Dermis microvascular lymphatic vessel endothelial cell (primary cell): ENCODE measurements at places on chromosomes 11 and 22. TPM values are rescaled to one million over a fixed set of nuclear protein-coding genes. Genes with fewer than 3 reads are reported as not detected.
A peak's percentile ranks its signal among the peaks of the same experiment; 100 is the strongest.

The CFAP300 gene
- total RNA-seq = not detected in 2 replicates

GRCh38 chr11:61960532-61960931 lies 6.9 kb downstream of the FTH1 start:
- no peak for DNase-seq

DNA sequence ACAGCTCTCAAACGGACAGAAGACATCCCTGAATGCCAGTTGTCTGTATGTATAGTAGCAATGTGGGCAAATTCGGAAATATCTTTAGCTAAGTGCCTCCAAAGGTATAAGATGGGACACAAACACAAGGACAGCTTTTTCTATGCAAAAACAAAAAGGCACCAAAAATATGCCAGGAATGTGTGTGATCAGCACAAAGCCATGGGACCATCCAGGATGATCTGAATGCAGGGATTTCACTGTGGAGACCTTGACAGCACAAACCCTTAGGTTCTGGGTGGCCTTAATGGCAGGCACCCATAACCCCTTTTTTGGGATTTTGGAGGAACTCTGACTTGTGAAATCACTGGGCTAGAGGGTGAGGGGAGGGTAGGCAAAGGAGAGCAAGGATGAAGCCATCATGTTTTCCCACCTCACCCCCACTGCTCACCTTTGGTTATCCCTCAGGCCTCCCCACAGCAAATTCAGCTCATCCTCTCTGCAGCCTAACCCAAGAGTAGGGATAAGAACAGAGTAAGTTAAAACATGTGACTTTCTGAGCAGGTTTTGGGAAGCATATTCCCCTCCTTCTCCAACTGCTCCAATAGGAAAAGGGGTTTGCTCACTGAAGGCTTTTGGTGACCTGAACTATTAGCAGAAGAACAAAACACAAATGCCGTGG lies 154.6 kb downstream of the SNX19 start:
- DNase-seq = no peak

DNA sequence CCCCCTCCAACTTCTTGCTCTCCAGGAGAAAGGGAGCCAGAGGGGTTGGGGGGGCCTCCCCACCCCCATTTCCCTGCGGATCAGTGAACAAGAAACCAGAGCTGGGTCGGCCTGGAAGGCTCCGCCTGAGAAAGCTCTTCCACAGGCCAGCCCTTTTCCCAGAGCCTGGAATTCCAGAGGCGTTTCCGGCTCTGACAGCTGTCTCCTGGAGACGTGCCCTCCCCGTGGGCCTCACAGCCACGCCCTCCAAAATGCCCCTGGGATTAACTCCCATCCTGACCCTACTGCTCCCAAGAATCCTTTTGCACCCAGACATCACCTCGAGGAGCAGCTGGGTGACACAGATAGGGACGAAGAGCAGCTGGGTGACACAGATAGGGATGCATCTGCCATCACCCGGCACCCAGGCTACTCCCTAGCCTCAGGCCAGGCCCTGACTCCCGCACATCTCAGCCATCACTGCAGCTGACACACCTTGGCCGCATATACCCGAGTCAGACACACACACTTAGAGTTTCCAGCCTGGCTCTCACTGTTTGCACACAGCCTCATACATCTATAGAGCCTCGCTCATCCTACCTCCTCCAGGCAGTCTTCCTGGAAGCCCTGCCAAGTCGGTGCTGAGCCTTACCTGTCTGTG lies 7.6 kb upstream of the CDC42EP1 start:
- DNase-seq = no peak

The YPEL4 gene
- total RNA-seq = 0.13 TPM in 2 replicates

DNA sequence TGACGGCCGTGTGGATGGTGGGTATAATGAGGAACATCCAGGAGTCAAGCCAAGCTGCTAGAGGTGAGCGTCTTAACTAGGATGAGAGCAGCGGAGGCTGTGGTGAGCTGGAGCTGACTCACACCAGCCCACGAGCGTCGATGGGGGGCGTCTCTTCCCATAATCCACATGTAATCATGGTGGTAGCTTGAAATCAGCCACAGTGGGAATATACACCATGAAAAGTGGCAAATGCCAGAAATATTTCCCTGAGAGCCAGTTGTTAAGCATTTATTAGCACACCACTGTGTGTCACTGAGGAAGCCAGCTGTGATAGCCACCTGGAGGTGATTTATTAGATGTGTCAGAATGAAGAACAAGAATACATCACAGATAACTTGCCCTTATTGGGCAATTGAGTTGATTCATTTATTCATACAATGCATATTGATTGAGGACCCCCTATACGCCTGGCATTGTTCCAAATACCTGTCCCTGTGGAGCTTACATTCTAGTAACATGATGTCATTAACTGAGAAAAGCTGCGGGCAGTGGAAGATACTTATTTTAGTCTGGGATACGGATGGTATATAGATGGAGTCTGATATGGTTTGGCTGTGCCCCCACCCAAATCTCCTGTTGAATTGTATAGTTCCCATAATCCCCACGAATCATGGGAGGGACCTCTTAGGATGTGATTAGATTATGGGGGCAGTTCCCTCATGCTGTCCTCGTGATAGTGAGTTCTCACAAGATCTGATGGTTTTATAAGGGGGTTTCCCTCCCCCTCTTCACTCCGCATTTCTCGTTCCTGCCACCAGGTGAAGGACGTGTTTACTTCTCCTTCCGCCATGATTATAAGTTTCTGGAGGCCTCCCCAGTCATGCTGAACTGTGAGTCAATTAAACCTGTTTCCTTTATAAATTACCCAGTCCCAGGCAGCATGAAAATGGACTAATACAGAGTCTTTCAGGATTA lies 473.4 kb downstream of the METTL15 start:
- no peak for DNase-seq

The TMEM191C gene
- total RNA-seq = 0.13 and 0.39 TPM in 2 replicates

DNA sequence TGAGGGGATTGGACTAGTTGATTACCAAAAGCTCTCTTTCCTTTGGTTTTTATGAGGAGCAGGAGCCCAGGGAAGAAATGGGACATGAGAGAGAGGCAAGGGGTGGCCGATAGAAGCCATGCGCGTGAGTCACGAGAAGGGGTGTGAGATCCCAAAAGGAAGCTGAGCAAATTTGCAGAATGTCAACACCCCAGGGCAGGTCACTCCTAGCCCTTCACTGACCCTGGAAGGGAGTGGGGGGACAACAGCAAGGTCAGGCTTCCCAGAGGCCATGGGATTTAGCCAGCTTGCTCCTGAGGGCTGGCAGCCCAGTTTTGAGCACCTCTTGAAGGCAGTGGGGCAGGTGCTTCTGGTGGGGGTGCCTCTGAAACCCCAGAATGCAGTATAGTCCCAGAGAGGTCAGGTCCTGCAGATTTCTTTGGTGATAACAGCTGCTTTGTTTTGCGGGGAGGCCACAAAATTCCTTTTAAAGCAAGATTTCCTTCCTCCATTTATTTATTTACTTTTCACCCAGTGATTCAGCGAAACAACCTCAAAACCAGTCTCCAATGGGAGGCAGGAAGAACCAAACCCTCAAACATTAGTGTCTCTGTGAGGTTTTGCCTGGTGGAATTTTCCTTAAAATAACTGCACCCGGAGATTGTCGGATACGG lies 40.1 kb upstream of the TIMP3 start:
- no peak for DNase-seq

The WBP2NL gene
- total RNA-seq = not detected in 2 replicates

The OR4C6 gene
- total RNA-seq = not detected in 2 replicates

GRCh38 chr11:111631666-111632039 lies 29.4 kb downstream of the SIK2 start:
- peak; percentile 14 for DNase-seq

DNA sequence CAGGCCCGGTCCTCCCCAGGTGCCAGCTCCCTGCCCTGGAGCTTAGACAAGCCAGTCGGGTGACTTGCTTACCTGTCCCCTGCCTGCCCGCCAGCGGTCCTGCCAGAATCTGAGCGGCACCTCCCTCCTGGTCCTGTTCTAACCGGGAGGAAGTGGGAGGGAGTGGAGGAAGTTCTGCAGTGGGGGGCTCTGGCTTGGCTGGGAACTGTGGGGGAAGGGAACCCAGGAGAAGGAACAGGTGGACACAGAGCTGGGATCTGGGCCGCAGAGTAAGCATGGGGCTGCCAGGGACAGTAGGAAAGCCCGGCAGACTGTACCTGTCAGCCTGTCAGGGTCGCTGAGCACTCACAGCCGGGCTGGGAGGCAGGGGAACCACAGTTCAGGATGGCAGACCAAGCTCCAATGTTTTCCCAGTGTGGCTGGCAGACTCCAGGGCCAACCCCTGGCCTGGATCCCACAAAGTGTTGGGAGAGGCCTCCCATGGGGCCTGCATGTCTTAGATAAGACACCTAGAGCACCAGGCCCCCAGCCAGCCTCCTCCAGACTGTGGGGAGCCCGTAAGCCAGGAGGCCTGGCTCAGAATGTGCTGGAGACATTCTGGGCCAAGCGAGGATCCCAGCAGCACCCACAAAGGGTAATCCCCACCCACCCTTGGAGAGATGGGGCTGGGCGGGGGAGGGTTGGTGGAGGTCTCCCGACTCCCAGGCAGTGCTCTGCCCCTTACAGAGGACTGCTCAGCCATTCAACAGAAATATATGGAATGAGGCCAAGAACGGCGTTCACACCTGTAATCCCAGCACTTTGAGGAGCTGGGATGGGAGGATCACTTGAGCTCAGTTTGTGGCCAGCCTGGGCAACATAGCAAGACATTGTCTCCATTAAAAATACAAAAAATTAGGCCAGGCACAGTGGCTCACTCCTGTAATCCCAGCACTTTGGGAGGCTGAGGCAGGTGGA lies 2.3 kb downstream of the CYB5R3 start:
- no peak for DNase-seq

DNA sequence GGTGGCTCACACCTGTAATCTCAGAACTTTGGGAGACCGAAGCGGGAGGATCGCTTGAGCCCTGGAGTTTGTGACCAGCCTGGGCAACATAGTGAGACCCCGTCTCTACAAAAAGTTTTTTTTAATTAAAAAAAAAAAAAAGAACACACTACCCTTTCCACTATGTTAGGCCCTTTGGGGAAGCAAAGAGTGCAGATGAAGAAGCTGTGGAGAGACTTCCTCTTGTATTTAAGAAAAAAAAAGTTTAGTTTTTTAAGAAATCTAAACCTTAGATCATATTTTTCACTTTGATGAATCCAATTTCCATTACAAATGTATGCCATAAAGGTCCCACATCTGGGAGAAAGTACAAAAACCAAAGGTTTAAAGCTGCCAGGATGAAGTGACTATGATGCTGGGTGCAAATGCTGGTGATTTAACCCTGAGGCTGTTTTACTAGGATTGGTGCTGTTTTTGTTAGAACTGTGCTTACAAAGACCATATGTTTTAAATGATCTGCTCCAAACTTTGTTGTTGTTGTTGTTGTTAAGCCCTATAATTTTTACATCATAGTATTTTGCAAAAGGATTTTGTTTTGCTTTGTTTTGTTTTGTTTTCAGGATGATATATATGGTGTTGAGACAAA lies 28.9 kb upstream of the ACER3 start:
- DNase-seq = no peak

- DNase-seq = no peak
These were observed 46.3 kb downstream of the TRAF6 start for GRCh38 chr11:36463781-36464180.

GRCh38 chr11:9717719-9718118 lies 53.8 kb downstream of the SWAP70 start:
- DNase-seq = no peak
